ENCODE measurements at places on chromosomes 13 and 19.

DNA sequence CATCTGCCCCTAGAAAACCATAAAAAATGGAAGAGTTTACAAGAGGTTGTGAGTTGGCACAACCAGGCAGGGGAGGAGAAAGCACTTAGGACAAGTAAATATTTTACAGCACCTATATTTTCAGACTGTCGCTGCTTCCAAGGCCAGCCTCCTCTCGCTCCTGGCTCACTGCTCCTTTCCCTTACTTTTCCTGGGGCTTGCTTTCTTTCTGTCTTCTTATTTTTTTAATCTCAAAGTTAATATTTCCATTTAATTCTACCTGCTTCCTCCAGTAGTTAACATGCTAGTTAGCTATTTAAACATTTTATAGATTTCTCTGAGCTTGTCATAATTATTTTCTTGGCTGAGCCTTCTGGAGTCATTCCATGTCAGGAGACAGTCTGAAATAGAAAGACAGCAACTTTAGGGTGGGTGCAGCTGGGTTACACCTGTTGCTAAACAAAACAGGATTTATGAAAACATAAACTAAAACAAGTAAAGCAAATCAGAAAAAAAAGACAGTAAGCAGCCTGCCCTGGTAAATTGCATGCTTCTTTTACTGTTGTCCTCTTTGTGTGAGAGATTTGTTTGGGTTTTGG, 330.1 kb downstream of the DLEU7 start:
- DNase-seq = no peak

- DNase-seq = no peak
Measured at GRCh38 chr13:93158565-93158964, 68.0 kb upstream of the GPC6 start.

- DNase-seq = no peak
Measured at GRCh38 chr13:40058757-40059236, 403.3 kb downstream of the COG6 start.

DNA sequence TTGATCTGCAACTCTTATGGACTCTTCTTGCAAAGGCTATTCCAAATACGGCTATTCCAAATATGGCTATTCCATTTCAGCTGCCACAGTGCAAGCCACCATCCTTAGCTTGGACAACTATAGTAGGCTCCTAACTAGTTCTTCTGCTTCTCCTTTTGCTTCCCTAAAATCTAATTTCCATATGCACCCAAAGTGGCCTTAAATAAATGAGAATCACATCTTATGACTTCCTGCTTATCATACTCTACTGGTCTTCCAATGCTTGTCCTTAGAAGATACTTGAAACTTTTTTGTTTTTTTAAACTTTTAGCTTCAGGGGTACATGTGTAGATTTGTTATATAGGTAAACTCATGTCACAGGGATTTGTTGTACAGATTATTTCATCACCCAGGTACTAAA, 4.9 kb downstream of the UCHL3 start:
- DNase-seq = no peak

- DNase-seq = no peak
Measured at GRCh38 chr19:29694161-29694560, 20.9 kb downstream of the C19orf12 start.

GRCh38 chr13:41028051-41028450, 8.9 kb upstream of the ELF1 start:
- DNase-seq = no peak

DNA sequence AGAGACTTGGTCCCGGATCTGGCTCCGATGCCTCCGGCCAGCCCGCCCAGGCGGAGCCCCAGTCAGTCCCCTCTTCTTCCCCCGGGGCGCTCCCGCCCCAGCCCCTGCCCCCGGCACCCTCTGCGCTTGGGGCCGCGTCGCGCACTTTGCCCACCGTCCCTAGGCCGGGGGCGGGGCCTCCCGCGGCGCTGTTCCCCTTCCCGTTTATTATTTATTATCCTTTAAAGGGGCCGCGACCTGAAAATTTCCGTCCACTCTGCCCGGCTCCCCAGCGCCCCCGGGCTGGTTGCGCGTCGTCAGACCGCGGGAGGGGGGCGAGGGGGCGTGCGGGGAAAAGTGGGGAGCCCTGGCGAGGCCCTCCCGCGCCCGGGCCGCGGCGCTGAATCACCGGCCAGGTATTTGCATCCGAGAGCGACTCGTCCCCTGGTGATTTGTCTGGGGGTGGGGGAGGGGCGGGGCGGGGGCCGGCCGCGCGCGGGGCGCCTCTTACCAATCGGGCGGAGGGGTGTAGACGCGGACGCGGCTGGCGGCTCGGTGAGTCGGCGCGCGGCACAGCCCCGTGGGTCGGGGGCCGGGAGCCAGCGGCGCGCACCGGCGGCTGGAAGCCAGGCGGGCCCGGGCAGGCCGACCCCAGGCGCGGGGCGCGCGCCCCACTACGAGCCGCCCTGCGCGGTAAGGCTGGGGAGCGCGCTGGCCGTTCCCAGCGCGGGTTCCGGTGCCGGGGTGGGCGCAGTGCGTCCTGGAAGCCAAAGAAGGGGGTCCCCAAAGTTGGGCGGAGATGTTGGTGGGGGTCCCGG, at the start of gene ARID3A:
ARID3A (plus strand) TSS at position 510 of the 797 bp plus-strand sequence. CDS start 3,494 bp downstream, outside the sequence.
- DNase-seq = no peak

DNA sequence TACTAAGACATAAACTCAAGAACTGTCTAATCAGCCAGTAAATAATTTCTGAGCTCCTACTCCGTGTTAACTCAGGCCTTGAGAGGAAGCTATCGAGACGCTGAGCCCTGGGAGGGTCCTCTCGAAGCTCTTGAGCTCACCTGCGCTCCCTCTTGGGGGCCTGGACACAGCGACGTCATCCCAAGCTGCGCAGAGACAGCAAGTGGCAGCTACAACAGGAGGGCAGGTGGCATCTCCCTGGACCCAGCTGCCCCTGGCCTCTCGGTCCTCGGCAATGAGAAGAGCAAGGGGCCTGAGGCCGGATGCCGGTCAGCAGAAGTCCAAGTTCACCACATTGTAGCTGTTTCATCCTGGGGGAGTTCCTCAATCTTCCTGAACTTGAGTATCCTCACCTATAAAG, 30.5 kb upstream of the TUBGCP3 start:
- no peak for DNase-seq

- no peak for DNase-seq
Measured at GRCh38 chr13:78599645-78600279, 3.6 kb downstream of the POU4F1 start.

- no peak for DNase-seq
Measured at GRCh38 chr13:26422036-26422435, 135.4 kb upstream of the WASF3 start.

DNA sequence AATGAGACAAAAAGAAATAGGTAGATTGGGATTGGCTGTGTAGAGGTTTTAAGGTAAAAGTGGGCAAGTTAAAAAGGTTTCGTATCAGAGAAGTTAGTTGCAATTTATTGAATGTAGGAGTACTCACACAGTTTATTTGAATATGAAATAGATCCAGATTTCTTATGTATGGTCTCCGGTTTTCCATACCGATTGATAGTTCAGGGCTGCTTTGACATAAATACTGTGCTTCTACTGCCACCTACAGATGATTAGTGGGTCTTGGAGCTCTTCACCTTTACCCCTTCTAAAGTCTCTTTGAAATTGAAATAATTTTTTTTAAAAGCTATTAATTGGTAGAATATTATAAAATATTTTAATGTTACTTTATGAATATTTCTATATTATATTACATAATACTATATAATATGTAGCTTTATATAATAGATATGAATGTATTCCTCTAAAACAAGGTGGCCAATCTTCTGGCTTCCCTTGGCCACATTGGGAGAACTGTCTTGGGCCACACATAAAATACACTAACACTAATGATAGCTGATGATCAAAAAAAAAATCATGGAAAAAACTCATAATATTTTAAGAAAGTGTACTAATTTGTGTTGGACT, 7.7 kb upstream of the GPR18 start:
- no peak for DNase-seq

All from stimulated activated CD8-positive, alpha-beta memory T cell treated with anti-CD3 and anti-CD28 coated beads, Interleukin-4, amount 100 ng/mL, for 1 hour (primary cell).